ENCODE measurements at places on chromosomes 11 and 22. TPM values are rescaled to one million over a fixed set of nuclear protein-coding genes. Genes with fewer than 3 reads are reported as not detected.

The KDELR3 gene
- total RNA-seq, result 15.4 TPM

The KCNC1 gene
- not detected for total RNA-seq

The RASGRP2 gene
- total RNA-seq, result 0.08 TPM

The PNPLA5 gene
- not detected for total RNA-seq

The CD3D gene
- total RNA-seq, result not detected

The SLC36A4 gene
- total RNA-seq, result 4.0 TPM

GRCh38 chr22:47369431-47370015, 607.1 kb downstream of the TBC1D22A start:
- peak; percentile 26 for DNase-seq

DNA sequence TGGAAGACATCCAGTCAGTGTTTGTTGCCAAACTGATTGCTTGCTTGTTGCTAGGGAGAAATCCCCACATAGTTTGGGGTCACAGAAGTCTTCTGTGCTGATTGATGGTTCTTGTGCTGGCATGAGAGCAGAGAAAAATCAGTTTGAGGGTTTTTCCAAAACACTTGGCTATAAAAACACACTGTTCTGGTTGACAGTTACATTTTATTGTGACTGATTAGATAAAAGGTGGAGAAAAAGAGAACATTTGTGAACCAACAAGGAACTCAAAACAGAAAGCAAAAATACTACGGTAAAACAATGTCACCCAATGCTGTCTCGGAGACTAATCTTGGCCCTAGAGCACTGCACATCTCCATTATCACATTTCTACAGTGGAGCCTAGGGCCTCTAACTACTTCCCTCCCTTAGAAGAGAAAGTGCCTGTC, 14.4 kb upstream of the EIF4G2 start:
- no peak for DNase-seq

- peak; percentile 58 for DNase-seq
Measured at GRCh38 chr11:123103326-123103980, 41.5 kb upstream of the HSPA8 start.

DNA sequence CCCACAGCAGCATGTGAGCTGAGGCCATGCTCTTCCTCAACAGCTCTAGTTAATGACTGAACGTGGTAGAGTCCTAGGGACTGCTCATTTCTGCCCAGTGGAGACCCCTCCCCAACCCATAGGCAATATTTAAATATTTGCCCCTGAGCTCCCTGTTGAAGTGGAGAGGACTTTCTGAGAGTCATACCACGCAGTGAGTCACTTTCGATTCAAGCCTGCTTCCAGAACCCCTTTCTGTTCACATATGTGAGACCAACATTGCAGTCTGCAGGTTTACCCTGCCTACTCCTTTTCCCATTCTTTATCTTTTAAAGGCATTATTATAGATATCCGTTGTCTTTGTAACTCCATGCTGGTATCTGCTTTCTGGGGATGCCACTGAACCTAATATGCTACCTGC, 946.3 kb downstream of the JRKL start:
- no peak for DNase-seq

DNA sequence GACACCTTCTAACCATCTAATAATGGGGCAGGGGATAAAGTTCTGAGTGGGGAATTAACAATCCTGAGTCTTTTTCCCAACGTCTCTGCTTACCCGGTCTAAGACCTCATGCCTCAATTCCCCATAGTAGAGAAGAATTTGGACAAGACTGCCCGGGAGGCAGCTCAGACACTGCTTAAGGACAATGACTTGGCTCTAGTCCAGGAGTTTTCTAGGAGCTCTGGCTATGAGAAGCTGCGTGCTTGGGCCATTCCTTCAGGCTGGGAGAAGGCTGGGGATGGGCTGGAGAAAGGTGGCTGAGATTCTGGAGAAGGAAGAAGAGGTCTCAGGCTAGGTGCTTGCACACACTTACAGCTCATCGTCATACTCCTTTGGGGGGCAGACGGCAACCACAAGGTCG, 19.8 kb upstream of the ABCC8 start:
- DNase-seq, result peak; percentile 36

DNA sequence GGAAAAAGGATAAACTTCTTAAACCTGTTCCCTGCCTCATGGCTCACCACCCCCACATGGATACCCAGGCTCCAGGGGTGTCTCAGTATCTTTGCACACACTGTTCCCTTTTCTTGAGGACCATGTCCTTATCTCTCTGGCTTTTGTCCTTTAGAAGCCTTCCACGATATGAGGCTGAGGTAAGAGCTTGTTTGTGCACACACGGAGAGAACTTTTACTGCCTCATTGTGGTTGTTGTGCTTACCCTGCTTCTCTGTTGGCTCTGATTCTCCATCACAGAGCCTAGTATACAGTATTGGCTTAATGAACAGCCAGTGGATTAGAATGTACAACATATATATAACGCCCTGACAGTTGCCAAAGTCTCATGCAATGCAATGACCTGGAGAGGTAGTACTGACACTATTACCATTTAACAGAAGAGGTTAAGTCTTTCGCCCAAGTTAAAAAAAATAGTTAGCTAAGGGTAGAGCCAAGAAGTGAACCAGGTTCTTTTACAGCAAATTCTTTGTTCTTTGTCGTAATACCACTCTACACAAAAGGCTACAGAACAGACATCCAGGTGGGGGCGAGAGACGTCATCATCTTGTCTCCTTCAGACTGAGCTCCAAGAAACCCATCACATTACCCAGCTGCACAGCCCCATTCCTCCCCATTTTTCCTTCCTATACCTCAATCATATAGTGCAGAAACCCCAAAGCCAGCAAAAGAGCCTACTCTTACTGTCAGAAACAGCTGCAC, 117.3 kb downstream of the PLEKHA7 start:
- no peak for DNase-seq

DNA sequence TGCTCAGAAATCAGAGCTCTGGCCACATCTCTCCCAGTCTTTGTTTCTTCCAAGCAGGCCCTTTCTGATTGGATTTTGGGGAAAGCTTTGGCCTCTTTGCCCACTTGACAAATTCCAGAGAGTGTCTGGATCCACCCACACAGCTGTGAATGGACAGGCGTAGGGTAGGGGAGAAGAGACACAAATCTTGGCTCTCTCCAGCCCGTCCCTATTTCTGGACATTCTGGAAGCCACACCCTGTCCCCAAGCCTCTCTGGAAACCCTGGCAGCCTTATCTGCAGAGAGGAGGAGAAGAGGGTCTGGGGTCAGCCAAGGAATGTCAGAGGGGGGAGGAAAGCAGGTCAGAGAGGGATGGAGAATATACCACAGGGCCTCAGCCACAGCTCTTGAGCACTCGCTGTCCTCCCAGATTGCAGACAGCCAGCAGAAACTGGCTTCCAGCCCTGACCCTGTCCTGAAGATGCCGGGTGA, 59.5 kb upstream of the WNT11 start:
- no peak for DNase-seq

DNA sequence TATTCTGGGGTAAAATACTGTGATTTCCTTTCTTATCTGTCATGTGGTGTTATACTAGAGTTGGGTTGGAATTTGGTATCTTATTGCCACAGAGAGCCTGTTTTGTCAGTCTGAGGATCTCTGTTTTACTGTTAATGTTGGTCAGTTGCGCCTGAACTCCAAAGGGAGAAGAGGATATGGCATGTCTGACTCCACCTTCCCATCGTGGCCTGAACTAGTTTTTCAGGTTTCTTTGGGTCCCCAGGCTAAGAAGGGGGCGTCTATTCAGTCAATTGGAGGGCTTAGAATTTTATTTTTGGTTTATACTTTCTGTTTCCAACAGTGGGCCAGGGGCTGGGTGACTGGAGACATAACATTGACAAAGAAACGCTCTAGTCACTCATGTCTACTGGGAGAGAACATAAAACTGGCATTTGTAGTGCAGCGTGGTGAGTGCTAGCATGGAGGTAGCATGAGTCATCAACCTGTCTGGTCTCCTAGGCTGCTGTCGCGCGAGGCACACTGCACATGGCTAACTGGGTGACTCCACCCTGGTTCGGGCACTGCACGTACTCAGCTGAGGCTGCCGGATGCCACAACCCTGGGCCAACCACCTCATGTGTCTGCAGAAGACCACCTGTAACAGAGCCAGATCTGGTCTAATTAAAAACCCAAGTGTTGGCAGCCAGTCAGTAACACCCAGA, 120.1 kb upstream of the OR9Q1 start:
- DNase-seq, result peak; percentile 61

GRCh38 chr22:20906387-20906767, 10.8 kb upstream of the CRKL start:
- DNase-seq, result no peak

DNA sequence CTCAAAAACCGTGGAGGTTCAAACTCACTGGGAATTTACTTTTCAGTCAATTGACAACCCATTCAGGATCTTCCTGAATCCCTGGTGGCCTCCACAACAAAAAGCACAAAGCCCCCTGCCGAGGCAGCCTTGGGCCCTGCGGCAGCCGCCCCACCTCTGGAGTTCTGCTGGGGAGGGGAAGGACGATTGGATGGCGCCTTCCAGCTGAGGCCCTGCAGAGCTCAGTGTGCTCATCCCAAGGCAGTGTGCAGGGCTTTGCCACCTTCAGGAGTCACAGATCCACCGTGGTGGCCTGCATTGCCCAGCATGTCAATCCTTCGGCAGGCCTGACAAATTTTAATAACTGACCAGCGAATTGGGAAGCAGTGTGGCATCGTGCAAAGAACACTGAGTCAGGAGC, 7.4 kb downstream of the ZFTA start:
- DNase-seq, result no peak

DNA sequence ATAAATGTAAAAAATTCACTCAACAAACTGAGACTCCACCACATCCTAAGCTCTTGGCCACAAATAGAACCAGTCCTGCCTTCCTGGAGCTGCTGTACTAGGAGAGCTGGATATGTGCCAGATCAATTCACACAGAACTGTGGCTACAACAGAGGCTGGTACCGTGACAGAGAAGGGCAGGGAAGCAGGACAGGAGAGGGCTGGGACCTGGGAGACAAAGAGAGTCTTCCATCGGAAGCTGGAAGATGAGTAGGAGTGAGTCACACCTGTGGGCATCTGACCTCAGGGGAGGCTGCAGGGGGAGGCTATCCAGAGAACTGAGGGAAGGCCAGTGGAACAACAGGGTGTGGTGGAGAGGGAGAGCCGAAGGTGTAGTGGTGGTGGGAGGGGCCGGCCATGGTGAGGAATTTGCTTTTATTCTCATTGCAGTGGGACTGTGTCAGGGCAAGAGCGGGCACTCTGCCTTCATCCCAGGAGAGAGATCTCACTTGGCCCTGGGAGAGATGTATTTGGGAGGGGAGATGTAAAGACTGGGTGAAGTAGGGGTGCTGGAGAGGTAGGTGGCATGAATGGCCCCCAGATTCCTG, 1.9 kb upstream of the LTBP3 start:
- peak; percentile 73 for DNase-seq

All from SJSA1 (cell line).